ENCODE measurements at places on chromosomes 16 and 17.

GRCh38 chr16:56855201-56855600, 9.8 kb upstream of the SLC12A3 start:
- no peak for DNase-seq

DNA sequence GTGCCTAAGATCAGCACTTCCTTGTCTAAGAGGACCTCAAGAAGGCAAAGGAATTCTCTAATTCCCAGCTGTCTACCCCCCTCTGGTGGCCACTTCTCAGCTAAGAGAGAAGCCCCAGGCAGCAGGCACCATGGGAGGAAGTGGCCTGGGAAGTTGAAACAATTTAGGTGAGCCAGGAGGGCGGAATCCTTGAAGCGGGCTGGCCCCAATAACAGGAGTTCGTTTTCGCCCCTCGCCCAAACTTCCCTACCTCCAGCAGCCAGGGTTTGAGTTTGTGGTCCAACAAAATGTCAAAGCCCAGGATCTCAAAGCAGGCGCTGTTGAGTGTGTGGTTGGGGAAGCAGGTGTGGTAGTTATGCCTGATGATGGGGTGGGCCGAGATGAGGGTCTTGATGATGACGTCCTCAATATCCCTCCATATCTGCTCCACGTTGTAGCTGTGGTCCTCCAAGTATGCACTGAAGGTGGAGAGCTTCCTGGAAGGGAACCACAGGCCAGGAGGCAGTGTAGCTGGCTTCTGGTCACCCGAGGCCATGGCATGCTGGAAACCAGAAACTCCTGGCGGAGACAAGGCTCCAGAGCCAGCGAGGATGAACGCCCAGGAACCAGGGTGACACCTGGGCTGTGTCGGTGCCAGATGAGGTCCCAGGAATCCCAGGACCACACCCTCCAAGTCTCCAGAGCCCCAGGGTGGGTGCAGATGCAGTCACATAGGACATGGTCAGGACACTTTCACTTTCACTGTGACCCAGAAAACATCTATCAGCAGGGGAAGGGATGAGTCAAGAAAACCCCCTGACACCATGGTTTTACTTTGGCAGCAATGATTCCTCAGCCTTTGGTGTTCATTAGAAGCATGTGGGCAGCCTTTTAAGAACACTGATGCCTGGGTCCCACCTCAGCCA, 25.6 kb downstream of the TTLL6 start:
- DNase-seq = peak; percentile 74

GRCh38 chr17:67244431-67245072, 444 bp downstream of the HELZ start:
- no peak for DNase-seq

- DNase-seq = peak; percentile 13
These were observed 689.5 kb upstream of the RBFOX1 start for GRCh38 chr16:6643080-6643686.

DNA sequence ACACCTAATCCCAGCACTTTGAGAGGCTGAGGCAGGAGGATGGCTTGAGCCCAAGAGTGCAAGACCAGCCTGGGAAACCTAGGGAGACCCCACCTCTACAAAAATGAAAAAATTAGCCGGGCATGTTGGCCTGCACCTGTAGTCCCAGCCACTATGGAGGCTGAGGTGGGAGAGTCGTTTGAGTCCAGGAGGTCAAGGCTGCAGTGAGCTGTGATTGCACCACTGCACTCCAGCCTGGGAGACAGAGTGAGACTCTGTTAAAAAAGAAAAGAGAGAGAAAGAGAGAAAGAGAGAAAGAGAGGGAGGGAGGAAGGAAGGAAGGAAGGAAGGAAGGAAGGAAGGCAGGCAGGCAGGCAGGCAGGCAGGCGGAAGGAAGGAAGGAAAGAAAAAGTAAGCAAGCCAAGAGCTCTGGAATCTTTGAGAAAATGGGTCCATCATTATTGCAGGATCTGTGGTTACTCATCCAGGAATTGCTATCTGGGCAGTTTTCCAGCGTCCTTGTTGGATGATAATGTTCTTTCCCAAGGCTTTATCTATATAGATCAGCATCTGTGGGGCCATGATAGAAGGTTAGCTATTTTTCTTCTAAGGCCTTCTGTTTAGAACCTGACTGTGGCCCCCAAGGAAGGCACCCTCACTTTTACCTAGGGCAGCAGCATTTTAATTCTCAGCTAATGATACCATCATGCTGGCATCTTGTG, 533.2 kb upstream of the CDH5 start:
- DNase-seq = peak; percentile 80

DNA sequence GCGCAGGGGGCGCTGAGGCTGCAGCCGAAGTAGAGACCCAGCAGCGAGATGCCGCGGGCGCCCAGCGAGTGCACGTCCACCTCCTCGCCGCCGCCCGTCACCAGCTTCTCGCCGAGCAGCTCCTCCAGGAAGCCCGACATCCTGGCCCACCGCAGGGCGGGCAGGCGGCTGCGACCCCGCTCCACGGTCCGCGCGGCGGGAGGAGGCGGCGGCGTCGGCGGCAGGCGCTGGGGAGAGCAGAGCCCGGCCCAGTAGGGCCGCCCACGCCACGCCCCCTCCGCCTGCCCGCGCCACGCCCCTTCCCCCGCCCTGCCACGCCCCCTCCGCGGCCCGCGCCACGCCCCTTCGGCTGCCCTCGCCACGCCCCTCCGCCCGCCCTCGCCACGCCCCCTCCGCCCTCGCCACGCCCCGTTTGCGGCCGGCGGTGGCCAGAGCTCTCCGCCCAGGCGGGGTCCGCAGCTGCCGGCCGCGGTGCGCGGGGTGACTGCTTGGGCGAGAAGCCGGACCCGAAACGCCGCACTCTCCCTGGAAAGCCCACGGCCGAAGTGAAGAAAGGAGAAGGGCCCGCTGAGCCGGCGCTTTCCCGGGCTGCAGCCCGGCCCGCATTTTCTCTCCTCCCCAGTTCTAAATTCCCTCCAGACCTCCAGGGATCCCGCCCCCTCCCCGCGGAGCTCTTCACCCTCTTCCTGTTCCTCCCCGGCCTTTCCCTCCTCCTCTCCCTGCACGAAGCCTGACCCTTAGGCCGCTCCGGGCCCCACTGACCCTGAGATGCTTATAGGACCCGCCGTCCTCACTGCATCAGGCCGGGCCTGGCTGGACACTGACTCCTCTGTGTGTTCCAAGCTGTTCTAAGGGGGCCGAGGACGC, at the start of gene NXN:
TSS of gene NXN (minus strand) at position 238 of the 867 bp plus-strand sequence.
- DNase-seq = peak; percentile 56

- DNase-seq = no peak
These were observed 8.6 kb upstream of the SLC13A5 start for GRCh38 chr17:6721744-6722143.

GRCh38 chr17:36545077-36545464, 352 bp downstream of the GGNBP2 start:
- DNase-seq = no peak

DNA sequence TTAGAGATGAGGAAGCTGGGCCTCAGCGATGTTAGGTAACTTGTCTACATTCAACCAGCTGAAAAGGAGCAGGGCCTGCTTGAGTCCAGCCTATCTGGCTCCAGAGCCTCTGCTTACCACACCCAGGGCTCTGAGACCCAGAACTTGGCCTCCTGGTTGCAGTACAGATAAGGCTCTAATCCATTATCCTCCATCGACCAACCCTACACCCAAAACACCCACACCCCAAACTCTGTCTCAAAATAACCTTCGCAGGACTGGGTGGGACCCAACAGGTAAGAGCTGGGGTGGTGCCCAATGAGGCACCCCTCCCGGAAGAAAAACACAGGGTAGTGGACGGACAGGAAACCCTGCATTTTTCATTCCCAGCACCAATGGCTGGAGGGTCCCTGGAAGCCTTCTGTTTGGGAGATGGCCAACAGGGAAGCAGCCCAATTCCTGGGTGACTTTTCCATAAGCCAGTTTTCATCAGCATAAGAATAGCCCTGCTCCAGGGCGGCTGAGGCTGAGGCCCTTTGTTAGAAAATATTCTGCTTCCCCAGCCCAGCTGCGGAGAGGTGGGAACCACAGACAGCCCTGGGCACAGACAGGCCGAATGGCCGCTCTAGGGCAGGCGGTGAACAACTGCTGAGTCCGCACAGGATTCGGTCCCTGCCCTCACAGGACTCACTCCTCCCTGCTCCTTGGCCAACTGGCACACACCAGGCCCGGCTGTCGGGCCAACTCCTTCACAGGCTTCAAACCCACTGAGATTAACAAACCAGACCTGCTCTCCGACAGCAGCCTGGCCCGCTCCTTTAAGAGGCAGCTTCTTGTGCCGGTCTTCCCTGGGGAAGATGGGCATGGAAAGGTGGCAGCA, 9.8 kb downstream of the SMIM5 start:
- DNase-seq = no peak

DNA sequence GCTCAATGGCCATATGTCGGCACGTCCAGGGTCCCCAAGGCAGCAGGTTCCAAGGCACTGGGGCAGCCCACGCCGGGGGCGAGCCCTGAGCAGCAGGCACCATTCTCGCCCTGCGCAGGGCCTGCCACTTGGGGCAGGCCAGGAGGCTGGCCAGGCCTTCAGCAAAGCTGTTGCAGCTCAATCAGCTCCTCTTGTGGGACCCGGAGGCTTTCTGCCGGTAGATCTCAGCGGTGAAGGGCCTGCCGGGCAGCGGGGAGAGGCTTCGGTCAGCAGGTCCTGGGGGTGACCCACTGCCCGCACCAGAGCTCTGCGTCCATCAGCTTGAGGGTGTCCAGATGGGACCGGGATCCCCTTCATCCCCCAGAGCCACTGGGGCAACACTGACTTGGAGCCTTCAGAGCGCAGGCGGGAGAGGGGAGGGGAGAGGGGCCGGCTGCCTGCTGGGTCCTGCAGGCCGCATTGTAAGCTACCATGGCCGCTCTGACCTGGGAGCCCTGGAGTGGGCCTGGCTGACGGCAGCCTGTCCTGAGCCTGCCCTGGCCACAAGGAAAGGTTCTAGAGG, 9.5 kb upstream of the RASD1 start:
- DNase-seq = no peak

DNA sequence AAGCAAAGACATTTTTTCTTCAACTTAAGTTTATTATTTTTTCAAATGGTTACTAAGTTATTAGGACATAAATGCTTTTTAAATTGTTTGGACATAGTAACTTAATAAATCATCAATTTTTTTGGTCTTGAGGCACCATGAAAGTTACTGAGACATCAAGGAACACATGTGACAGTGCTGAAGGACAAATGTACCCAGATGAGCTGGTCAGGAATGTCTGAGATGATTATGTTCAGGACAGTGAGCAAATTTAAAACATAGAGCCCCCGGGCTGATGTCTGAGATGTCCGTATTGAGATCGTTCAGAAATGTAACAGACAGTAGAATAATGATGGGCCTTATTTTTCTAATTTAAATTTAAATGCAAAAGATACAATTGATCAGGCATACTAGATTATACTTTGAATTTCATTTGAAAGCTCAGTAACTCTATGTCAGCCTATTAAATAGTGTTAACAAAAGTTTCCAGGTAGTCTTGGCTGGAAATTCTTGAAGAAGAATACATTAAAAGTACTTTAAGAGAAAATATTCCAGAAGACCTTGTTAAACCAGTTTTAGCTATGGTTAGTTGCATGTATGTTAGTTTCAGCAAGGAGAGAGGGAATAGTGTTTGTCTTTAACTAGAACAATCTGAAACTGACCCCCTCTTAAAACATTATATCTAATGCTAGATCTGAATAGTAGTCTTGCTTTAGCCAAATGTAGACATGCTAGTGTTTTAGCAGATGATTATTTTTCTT, 36.4 kb downstream of the SEC14L1 start:
- DNase-seq = no peak
